Fibroblast of skin of abdomen (primary cell): ENCODE measurements at places on chromosomes 6 and 20.

DNA sequence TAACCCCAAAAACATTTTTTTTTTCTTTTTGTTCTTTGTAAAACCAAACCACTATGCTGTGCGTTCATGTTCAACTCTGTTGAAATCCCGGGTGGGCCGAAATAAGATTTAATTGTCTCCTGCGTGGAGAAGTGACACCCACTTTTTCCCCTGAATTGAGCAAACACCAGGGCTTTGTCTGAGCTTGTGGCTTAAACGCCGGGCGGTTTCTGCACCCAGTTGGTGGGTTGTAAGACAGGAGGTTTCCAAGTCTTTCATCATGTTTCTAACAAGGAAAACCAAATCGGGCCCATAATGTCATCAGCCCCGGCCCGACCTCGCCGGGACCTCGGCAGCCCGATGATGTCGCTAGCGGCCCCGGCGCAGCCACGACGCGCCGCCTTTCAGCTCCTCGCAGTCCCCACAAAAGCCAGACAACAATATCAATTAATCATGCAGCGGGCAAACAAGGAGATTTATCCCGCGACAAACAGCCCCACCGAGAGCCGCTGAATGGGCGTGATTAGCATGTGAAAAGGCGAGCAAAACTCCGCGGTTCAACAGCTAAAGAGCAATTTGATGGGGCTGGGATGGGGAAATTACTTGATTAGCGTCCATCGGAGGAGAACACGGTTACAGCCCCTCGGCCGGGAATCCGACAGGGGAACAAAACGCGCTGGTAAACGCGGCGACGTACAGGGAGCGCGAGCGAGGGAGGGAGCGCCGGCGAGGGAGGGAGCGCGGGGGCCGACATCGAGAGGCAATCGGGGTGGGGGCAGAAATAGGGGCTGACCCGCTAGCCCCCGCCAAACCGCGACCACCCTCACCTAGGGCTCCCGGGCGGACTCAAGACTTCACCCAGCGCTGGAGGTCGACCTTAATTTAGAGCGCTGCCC, 5.3 kb downstream of the LINC00237 start:
- DNase-seq = peak; percentile 33

- DNase-seq = no peak
These were observed 676.2 kb downstream of the CBLN4 start for GRCh38 chr20:55329108-55329507.

GRCh38 chr6:51382847-51383246, 564.2 kb downstream of the TFAP2B start:
- DNase-seq = no peak

DNA sequence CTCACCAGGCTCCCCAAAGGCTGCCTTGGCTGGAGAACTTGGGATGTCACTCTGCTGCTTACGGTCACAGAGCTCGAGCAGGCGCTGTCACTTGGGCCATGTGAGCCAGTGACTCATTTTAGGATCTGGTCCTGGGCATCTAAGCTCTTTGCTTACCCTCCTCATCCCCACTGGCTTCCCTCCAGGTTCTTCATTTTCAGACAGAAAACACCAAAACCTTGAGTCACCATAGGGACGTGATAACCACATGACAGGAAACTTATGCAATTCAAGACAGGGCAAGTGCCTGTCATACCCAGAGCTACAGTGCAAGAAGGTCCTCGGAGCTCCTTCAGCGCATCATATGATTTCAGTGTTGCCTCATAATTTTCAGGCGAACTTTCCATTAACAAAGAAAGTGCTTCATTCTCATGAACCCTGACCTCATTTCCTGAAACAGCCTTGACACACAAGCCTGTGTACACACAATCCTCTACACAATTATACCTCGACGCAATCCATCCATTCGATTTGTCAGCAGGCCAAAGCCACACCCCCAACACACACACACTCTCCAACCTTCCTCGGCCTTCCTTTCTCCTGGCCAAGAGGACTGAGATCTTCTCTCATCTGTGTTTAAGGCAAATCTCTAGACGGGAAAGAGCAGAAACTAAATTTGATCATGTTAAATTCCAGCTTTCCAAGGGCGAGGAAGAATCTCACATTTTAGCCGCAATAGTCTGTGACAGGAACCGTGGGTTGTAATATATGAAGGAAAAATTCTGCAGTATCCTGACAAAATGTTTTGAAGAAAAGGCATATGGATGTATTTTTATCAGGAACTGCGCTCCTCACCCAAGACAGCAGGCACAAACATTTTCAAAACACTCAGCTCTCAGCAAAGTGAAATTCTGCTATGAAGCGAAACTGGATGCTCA, 25.3 kb downstream of the TBC1D7 start:
- DNase-seq = peak; percentile 96

DNA sequence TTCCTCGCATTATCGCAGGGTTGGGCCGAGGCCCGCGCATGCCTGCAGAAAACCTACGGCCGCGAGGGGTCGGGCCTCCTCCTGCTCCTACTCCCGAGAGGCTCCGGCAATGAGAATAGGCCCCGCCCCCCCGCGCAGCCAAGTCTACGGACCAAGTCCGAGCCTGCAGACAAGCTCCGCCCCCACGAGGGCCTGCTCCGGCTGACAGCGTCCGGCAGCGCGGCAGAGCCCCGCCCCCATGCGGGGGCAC, 3.1 kb upstream of the GPSM3 start:
- DNase-seq = peak; percentile 100

DNA sequence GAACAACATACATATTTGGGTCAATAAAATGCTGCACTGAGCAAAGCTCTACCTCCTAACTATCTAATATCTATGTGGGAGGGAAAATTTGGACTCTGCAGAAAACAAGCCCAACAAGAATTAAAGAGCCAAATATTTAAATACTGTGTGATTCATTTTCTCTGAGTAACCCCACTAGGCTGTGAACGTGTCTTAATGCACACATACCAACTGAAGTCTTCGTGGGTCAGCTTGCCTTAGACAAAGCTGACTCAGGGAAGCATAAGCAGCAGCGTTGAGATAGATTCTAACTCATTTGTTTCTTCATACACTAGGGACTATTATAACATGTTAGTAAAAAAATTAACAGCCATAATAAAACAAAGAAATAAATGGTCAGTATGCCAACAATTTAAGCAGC, 114.3 kb downstream of the GJA1 start:
- peak; percentile 93 for DNase-seq

GRCh38 chr6:153476243-153476642, 345.2 kb upstream of the RGS17 start:
- DNase-seq = no peak

- DNase-seq = no peak
These were observed 32.5 kb downstream of the PREP start for GRCh38 chr6:105370351-105370750.

- DNase-seq = peak; percentile 24
These were observed 32.1 kb upstream of the RIN2 start for GRCh38 chr20:19725814-19726525.

DNA sequence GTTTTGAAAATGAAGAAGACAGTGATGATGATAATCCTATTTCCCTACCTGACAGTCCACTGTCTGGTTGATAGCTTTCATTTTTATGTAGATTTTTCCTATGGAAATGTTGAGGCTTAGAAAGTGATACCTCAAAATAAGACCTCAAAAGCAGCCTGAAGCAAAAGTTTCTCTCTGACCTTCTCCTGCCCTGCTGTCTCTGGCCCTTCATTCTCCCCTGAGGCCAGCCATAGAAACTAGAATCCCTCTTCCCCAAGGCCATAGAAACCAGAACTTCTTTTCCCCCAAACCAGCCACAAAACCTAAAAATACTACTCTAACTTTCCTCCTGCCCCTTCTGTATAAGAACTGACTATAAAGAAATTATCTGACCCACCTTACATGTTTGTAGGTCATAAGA, 52.6 kb upstream of the GCM1 start:
- no peak for DNase-seq

DNA sequence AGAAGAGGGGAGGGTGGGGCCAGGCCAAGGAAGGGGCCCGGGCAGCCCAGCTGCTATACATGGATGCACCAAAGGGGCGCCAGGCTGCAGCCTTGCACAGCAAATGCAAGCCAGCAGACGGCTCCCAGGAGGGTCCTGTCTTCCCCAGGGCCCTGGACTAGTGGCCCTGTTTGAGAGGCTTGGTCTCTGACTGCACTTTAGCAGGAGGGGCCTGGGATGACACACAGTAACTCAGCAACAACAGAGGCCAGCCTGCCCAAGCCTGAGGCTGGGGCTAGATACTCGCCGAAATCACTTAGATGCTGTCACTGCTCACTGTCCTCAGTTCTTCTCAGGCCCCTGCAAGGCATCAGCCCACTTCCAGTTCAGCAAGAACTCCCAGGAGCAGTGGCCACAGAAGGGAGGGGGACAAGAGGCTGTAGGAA, 73.5 kb downstream of the TRAM2 start:
- peak; percentile 27 for DNase-seq

DNA sequence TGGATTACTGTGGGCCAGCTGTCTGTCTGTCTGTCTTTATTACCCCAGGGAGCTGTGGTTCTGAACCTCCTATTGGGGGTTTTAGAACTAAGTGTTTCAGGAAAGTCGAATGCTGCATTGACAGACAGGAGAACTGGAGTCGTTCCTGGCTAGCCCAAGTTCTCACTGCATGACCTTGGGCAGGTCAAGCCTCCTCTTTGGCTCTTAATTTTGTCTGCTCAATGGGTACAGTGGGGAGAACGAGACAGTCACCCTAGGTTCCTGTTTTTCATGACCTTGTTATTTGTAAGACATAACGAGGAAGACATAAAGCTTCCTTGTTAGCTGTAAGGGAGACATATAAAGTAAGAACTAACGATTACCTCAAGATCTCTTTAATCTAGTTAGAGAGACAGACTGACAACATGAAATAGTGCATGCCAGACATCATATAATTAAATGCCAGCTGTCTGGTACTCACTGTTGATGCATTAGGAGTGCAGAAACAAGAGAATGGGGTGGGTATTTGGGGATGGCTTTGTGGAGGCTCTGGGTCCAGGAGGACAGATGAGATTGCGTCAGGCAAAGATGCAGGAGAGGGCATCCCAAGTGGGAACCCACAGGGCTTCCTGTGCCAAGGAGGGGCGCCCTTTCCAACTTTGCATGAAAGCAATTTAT, 3.7 kb upstream of the CCDC167 start:
- DNase-seq = no peak

DNA sequence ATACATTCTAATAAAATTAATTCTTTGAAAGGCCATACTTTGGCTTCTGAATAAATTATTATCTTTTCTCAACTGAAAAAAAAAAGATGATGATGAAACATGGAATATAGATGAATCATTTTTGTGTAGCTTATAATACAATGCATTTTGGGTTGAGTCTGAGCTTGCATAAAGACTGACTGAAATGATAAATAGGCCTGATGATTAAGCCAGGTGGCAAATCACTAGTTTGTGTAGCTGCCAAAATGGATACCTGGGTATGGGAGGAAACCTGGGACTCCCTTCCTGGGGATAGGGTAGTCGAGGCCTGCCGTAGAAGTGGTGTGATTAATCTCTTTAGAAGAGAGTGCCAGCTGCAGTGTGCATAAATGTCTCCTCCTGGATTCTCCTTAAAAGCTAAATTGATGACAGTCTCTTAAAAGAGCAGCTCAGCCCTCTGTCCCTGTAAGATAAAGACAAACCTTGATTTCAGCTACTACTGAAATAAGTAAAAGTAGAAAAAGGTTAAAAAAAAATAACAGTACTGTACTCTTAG, 275.1 kb downstream of the GRIK2 start:
- DNase-seq = peak; percentile 4

DNA sequence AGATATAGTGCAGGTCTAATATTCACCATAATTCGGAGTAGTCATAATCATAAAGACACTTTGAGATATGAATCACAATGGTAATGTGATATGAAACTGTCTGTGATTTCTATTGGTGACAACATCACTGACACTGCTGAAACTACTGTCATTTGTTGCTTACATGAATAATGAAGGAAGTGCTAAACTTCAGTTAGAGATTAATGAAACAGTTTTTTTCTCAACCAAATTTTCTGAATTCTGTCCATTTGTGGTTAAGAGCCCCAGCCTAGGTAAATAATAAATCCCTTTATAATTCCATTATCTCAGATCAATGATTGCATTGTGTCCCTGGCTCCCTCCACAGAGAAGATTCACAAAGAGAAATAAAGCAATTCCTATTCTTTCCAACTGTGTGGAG, 122.6 kb downstream of the HIVEP2 start:
- no peak for DNase-seq

GRCh38 chr6:3273707-3274521, 15.2 kb downstream of the PSMG4 start:
- DNase-seq = no peak

- no peak for DNase-seq
These were observed 1524.7 kb downstream of the GRIK2 start for GRCh38 chr6:102918161-102918560.

GRCh38 chr6:104252276-104252675, 607.4 kb downstream of the HACE1 start:
- DNase-seq = no peak

- DNase-seq = no peak
These were observed 861 bp downstream of the PPP1R14C start for GRCh38 chr6:150143516-150144293.

- DNase-seq = no peak
These were observed 1.5 kb downstream of the PSORS1C1 start for GRCh38 chr6:31115941-31116560.

GRCh38 chr20:32300647-32301046, 23.2 kb downstream of the KIF3B start:
- DNase-seq = no peak

- DNase-seq = no peak
These were observed 12.9 kb upstream of the C20orf203 start for GRCh38 chr20:32686530-32687179.

DNA sequence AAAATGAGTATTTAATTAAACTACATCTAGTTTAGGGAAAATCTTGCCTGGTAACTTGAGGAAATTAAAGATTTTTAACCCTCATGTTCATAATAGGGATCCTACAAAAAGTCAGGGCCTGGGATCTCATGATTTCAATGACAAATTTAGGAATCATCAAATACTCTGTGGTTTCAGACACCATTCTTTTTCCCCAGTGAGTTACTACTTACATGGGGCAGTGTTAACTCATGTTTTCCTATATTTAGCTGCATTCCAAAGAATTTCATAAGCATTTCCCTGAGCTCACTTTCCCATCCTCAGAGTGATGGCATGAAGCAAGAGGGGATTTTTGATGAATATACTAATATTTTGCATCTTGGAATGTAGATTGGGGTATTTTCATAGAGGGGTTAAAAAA, 321.7 kb downstream of the CENPW start:
- peak; percentile 91 for DNase-seq

- DNase-seq = peak; percentile 19
These were observed 27.9 kb downstream of the FIG4 start for GRCh38 chr6:109718991-109719390.

DNA sequence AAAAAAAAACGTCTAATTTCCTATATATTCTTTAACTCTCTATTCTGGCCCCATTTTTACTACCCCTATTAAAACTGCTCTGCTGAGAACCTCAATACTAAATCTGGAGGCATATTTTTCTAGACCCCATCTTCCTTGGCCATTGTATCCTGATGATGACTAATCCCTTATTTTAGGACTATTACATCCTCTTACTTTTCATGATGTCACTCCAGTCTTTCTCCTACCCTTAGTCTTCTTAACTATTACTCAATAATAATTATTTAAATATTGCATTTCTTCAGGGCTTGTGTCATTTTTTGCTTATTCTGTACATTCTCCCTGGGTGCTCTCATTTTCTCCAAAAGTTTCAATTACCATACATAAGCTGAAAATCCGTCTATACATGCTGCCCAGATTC, 6.4 kb downstream of the FBXO30 start:
- DNase-seq = no peak
